ENCODE measurements at places on chromosomes 13 and 19.

- peak; percentile 39 for DNase-seq
Measured at GRCh38 chr19:1465191-1466016, 13.6 kb downstream of the C19orf25 start.

DNA sequence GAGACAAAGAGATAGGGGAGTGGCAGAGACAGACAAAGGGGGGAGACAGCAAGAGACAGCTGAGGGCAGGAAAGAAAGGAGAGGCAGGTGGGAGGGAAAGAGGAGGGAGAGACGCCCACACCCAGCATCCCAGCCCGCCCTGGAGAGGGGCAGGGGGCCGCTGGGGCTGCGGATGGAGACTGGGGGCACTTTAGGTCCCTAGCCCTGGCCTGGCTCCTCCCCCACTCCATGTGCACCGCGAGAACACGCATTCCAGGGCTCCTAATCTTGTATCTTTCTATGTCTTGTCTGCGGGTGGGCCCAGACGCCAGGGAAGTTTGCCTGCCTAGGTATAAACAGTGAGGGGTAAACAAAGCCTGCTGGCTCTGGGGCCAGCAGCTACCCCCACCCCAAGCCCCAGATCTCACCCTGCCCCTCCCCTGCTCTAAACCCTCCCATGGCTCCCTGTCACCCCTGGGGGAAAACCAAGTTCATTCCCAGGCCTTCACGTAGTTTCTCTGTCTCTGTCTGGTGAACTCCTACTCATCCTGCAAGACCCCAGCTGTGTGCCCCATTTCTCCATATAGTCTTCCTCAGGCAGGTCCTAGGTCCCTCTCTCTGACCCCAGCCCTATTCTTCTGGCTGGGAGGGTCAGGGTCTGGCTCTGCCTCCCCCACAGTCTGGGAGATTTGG is 5.7 kb downstream of the TLE5 start:
- no peak for DNase-seq

DNA sequence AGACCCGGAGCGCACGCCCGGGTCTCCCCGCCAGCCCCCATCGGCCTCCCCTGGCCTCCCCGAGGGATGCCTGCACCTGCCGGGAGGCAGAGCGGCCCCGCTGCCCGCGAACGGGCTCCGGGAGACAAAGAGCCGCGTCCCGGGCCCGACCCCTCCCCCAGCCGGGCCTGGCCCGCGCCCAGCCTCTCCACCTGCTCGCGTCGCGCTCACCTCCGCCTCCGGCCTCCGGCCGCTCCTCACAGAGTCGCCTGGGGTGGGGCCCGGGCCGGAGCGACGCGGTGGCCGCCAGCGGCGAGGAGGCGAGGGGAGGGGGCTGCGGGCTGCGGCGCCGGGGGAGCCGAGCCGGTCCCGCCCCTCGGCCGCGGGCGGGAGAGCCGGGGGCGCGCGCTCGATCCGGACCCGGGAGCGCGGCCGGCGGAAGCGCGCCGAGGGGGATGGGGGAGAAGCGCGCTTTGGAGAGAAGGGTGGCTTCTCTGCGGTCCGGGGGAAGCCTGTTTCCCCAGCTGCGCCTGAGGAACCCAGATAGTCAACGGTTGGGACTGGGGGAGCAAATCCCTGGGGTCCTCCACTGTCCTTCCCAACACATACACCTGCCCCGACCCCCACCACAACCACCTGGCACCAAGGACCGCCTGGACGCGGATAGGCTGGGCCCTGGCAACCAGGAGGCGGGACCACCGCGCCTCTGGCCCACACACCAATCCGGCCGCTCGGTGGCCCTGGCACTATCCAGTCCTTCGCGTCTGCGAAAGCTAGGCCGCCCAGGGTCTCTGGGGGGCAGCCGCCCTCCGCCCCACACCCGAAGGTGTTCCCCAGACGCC is at the start of gene PRR36:
PRR36 (minus strand) TSS at position 315 of the 821 bp plus-strand sequence. CDS start 701 bp downstream, outside the sequence.
- no peak for DNase-seq

GRCh38 chr13:108496362-108497210 is 132.8 kb upstream of the MYO16 start:
- no peak for DNase-seq

DNA sequence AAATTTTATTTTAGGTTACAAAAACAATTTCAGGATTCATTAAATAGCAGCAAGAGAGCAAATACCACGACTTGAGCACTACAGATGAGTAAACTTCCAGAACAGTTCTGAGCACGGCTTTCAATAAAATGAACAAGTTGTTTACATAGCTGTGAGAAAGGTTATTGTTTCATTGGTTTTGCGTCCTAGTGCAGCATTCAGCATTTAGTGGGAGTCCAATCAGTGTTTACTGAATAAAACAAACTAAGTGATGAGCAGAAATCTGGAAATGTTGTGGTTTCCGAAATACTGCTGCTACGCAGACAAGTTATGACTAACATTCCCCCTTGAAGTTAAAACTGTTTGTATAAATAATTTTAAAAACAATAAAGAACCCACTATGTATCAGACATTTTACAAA is 251.5 kb upstream of the STARD13 start:
- no peak for DNase-seq

DNA sequence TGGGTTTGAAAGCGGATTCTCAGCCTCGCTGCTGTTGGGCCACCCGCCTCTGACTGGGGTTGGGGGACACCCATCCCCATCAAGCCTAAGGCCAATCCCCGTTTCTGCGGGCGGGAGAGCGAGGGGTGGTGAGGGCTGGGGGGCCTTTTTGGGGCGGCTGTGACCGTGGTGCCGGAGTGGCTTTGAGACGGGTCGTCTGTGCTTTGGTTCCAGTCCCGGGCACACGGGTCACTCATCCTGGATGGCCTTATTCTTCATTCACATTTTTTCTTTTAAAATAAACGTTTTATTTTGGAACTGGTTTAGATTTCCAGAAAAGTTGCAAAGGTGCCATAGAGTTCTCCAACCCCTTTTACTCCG is 1.6 kb downstream of the ZNRF4 start:
- DNase-seq, result no peak

Data from fibroblast of skin of abdomen (primary cell).